ENCODE measurements at places on chromosomes 6 and 20.

GRCh38 chr6:81623106-81623759, 129.2 kb downstream of the TENT5A start:
- DNase-seq: no peak

- DNase-seq: no peak
These were observed 6.5 kb upstream of the BTN3A2 start for GRCh38 chr6:26358511-26358981.

DNA sequence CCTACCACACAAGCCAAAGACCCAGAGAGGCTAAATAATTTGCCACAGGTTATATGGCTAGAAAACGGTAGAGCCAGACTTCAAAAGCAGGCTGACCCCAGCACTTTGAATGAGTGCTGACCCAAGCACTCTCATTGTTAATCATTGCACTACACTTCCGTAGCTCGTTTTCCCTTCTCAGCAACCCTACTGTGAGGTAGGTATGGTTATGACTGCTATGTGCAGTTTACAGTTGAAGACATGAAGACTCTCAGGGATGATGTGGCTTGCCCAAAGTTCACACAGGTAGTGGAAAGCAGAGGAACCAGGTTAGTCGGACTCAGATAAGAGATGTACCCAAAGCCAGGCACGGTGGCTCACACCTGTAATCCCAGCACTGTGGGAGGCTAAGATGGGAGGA, 33.5 kb upstream of the RIMS4 start:
- no peak for DNase-seq

- peak; percentile 80 for DNase-seq
These were observed 49.7 kb upstream of the IL20RA start for GRCh38 chr6:137094411-137095008.

GRCh38 chr20:36548006-36548315, 6.6 kb downstream of the MYL9 start:
- DNase-seq: no peak

DNA sequence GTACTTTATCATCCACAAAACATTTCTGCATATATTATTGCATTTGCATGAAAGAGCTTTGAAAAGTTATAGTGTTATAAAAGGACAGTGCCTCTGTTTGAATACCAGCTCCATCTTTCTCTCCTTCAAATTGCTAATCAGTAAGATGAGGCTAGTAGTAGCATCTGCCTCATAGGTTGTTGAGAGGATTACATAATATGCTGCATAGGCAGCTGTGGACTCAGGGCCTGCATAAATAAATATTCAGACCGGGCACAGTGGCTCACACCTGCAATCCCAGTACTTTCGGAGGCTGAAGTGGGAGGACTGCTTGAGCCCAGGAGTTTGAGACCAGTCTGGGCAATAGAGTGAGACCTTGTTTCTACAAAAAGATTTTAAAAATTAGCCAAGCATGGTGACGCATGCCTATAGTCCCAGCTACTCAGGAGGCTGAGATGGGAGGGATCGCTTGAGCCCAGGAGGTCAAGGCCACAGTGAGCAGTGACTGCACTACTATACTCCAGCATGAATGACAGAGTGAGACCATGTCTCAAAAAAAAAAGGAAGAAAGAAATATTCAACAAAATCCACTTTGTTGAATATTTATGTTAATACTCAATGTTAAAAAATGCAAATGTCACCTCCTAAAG, 18.3 kb upstream of the SEC63 start:
- no peak for DNase-seq

- DNase-seq: peak; percentile 86
These were observed 501 bp downstream of the PLCG1 start for GRCh38 chr20:41137614-41138474.

- DNase-seq: no peak
These were observed 21.4 kb downstream of the UBE3D start for GRCh38 chr6:83044091-83044768.

- DNase-seq: no peak
These were observed 351.5 kb upstream of the CHD6 start for GRCh38 chr20:41969656-41970055.

GRCh38 chr6:11462742-11463397, 74.7 kb upstream of the TMEM170B start:
- no peak for DNase-seq

GRCh38 chr6:23655525-23655924, 470.5 kb upstream of the NRSN1 start:
- DNase-seq: no peak

DNA sequence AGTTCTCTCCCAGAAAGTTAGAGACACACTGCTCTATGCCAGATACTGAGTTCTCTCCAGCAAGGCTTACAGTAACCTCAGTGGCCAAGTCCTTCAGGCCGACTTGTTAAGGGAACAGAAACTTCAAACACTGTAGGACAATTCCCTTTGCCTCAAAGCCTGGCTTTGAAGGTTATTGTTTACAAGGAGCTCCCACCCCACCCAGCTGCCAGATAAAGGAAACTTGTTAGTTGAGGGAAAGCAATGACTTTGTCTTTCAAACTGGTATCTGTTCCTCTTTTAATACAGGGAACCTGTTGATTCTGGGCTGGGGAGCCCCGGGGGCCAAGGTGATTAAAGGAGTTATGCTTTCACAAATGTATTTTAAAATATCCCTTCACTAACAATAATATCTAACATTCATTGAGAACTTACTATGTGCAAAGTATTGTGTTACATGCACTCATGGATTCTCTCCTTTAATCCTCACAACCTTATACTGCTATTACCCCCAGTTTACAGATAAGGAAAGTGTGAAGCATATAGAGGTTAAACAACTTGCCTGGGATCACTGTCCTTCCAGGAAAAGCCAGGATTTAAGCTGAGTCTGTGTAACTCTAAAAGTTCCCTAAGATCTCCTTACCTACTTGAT, 27.6 kb upstream of the CDKN1A start:
- no peak for DNase-seq

GRCh38 chr20:24767623-24768100, 181.4 kb upstream of the CST7 start:
- no peak for DNase-seq

GRCh38 chr6:117195728-117196127, 69.6 kb upstream of the VGLL2 start:
- DNase-seq: no peak

- DNase-seq: no peak
These were observed 44.0 kb downstream of the ROS1 start for GRCh38 chr6:117381749-117382148.

DNA sequence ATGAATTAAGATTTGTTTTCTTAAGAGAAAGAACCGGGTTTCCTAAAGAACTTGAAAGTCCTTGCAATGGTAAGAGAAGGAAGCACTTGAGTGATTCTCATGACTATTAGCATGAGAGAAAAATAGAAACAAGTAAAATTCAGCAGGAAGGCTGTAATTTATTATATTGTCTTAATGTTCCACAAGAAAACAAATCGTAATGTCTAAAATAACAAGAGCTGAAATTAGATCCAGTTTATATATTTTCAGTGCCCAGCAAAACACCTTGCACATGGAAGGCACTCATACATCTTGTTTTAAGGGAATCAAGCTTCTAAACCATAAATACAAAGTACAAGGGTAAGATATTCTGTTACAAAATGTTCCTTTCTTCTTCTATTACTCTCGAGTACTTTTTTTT, 229.4 kb upstream of the PLN start:
- DNase-seq: no peak

DNA sequence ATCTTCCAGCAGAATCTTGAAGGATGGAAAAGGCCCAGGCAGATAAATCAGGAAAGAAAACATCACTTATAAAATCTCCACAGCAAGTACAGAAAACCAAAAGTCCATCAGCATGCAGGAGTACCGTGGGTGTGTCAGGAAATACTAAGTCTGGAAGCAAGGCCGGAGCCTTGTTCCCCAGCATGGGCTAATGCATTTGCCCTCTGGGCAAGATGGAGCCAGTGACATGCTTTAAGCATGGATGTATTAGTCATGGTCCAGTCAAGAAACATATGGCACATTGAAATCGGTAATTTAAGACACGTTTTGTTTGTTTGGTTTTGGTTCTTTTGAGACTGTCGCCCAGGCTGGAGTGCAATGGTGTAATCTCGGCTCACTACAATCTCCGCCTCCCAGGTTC, 506.0 kb upstream of the JARID2 start:
- DNase-seq: no peak

DNA sequence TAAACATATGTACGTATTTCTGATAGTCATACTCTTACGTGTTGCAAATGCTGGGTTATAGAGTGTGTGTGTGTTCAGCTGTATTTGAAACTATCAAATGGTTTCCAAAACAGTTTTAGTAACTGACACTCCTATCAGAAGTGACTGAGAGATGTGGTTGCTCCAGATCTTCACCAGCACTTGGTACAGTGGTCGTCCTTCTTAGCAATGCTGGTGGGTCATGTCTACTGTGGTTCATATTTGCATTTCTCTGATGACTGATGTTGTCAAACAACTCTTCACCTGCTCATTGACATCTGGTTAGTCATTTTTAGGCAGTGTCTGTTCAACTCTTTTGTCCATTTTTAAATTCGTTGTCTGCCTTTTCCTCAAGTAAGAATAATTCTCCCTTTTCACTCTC, 259.3 kb downstream of the KIF16B start:
- DNase-seq: no peak

- DNase-seq: no peak
These were observed 128.6 kb downstream of the SCAF8 start for GRCh38 chr6:154861825-154862224.

DNA sequence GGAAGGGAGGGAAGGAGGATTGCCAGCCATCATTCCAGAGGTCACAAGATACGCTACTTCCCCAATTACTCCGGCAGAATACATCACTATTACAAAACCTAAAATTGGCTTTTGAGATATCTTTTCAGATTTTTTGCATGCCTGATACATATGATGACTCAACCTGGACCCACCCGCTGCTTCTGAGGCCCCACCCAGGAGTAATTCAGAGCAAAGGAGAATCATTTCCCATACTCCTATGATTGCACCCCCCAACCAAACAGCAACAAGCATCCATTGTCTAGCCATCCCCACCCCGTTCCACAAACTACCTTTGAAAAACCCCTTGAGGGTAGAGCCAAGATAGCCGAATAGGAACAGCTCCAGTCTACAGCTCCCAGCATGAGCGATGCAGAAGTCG, 163.5 kb upstream of the GJE1 start:
- DNase-seq: no peak

- DNase-seq: no peak
These were observed at the start of gene MYLK2 for GRCh38 chr20:31819083-31819784. Gene MYLK2, plus strand, starts transcription at chr20:31819356. Its CDS starts 225 bp downstream, at chr20:31819581.

- DNase-seq: no peak
These were observed 46.2 kb upstream of the LAMA2 start for GRCh38 chr6:128836761-128837160.

DNA sequence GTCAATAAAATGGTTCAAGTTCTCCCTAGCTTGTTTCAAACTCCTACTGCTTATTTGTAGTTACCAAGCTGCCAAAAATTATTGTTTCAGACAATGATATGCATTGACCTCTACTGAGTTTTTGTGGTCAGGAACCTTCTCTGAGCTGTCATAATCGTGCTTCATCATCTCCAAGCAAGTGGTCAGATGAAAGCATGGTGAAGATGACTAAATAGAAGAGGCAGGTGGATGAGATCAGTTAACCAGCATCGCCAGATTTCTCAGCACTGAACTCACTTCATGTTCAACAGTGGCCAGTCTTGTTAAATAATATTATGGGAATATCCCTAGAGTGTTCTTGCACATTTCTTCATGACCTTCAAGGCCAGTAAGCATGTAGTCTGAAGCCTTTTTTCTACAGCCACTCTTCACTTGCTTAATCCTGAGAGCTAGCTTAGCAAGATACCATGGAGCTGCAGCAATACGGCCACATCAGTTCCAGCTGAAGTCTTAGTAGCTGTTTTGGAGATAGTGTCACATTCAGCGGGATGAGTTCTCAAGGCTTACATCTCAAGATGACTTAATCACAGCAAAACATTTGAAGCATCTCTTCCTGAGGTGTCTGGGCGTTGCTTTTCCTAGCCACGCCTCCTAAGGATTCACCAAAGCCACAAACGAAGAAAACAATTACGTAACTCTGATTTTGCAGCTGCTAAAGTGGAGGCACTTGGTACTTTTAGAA, 101.6 kb upstream of the TMEM30A start:
- no peak for DNase-seq

DNA sequence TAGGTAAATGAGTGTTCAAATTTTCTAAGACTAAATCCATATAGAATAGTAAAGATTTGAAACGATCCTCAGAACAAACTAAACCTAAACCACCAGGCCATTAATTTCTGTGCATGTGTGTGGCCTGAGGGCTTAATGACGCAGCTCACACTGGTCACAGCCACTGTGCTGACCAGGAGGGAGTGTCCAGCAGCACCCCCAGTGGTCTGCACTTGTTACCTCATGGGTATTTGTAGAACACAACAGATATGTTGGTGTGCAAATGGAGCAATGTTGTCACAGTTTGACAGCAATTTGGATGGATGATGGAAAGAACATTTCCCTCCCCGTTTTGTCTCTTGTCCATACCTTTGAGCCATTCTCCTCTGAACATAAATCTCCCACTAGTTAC, 122.4 kb upstream of the EXOC2 start:
- no peak for DNase-seq

- no peak for DNase-seq
These were observed 3.4 kb downstream of the GJA1 start for GRCh38 chr6:121438869-121439268.

DNA sequence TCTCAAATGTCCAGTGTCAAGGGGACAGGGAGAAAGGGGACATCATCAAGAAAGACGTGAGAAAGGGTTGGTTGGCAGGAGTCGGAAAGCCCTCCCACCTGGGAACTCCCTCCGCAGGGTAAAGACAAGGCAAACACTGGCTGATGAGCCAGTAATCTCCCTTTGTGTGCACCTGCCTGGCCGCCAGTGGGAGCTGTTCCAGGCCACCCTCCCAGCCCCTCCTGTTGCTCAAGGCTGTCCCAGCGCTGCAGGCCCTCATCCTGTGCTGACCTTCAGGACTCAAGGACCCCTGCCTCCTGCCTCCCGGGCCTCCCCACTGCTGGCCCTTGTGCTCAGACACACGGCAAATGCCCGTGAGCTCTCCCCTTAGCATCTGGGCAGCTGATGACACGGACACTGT, 7.4 kb downstream of the FRMD1 start:
- DNase-seq: no peak

DNA sequence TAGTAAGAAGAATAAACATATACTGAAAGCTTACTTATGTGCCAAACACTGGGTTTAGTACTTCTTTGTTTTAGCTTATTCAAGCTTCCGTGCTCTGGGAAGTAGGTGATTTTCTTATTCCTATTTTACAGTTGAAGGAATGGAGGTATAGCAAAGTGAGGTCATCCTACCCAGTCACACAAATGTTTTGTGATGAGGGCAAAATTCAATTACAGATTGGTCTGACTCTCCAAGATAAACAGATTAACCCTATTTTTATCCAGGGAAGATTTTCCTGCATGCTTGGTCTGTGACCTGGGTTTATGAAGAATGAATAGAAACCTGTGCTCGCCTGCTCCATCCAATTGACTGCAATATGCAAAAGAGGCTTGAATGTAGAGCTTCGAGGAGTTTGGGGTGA, 310.0 kb downstream of the ZNF217 start:
- no peak for DNase-seq

- DNase-seq: no peak
These were observed 779 bp downstream of the HEBP2 start for GRCh38 chr6:138404666-138405337.

- DNase-seq: no peak
These were observed 30.4 kb downstream of the DEFB114 start for GRCh38 chr6:49933526-49933925.

- no peak for DNase-seq
These were observed 1349.6 kb downstream of the EPHA7 start for GRCh38 chr6:92069781-92070180.

Data from astrocyte of the hippocampus (primary cell).